Left renal pelvis (tissue), 4 donors: ENCODE measurements at places on chromosomes 16 and 17.

GRCh38 chr17:2111691-2112090, 56.8 kb downstream of the HIC1 start:
- DNase-seq = no peak

- no peak for DNase-seq
These were observed 33.9 kb downstream of the BAHCC1 start for GRCh38 chr17:81428948-81429774.

GRCh38 chr16:50359626-50360025, 9.2 kb downstream of the BRD7 start:
- no peak for DNase-seq

DNA sequence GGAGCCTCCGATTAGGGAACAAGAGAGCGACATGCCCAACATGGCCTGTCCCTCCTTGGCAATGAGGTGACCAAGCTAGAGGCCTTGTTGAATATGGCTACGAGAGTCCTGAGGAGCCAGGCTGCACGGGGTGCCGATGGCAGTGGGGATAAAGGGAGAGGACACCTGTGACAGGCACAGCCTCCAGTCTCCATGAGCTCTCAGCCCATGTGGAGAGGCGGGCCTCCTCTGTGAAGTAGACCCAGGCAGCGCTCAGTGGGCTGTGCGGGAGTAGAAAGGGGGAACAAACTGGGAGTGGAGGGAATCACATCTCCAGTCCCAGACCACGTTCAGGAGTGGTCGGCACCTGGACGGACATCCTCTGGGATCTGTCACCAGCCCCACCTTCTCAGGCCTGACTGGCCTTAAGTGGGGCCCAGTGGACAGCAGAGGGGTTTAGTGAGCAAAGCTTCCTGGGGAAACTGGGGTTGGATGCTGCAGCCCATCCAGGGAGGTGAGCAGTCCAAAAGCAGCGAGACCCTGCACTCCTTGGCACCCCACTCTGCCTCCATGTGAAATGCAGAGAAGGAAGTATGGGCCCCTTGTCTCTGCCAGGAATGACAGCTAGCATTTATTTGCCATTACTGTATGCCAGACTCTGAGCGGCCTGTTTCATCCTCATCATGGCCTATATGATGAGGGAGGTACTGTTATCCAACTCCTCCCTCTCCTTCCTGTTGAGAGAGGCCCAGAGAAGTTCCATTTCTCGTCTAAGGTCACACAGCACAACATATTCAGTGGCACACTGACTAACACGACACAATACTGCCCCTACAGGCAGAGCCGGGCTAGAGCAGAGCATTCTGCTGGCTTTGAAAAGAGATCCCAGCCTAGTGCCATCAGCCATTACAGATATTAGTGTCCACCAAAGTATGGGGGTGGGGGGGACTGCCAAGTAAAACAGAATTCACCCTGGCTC, 4.5 kb upstream of the TMEM92 start:
- no peak for DNase-seq

GRCh38 chr17:35773679-35774425, 13.2 kb downstream of the C17orf50 start:
- no peak for DNase-seq

DNA sequence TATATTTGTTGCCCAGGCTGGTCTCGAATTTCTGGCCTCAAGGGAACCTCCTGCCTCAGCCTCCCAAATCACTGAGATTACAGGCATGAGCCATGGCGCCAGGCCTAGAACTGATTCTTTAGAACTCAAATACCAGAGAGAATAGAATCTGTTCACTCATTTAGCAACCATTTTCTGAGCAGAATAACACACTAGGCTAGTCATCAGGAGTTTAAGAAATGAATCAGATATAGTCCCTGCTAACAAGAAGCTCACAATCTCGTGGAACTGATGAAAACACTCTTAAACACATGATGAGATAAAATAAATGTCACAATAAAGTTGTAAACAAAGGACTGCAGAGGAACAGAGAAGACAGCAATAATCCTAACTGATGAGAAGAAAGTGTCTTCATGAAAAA, 55.8 kb upstream of the ADCY9 start:
- DNase-seq = no peak

DNA sequence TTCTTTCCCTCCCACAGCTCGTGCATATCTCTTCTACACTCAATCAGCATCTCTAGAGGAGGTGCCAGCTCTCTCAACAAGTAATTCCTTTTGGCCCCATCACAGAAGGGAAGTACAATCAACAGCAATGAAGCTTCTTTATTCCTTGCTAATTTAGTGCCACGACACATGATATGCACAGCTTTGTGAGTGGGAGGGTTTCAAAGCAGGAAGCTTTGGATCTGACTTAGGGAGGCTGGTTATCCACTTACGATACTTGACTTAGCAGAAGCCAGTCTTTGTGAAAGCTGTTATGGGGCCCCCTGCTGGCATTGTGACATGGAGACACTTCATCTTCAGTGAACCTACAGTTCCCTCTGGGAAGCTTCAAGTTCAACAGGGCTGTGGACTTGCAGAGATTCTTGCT, 81.0 kb downstream of the TMEM100 start:
- DNase-seq = peak; percentile 71

DNA sequence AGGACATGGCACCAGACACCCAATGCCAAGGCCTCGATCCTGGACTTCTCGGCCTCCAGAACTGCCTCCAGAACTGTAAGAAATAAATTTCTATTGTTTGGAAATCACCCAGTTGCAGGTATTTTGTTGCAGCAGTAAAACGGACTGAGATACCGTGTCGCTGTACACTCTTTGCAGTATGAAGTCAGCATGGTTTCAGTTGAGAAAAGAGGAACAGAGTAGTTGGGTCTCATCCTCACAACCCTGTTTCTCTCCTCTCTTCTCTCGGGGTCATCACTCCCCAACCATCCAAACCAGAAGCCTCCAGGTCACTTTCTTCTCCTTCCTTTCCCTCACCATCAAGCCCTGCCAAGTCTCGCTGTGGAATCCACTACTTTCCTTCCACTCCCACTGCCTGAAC, 77.8 kb downstream of the ADCY9 start:
- DNase-seq = no peak

DNA sequence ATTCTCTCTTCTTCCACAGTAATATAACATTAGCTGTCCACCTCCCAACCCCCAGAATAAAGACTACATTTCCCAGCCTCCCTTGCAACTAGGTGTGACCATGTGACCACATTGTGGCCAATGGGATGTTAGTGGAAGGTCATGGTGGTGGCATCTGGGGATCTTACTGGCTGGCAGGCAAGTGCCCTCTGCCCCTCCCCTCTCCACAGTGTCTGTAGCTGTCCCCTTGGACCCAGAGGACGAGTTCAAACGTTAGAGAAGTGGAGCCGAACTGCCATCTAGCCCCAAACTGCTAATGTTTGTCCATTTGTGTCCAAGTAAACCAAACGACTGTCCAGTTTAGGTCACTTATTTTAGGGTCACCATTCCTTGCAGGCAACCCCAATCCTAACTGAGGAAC, 26.6 kb upstream of the KCNG4 start:
- no peak for DNase-seq
